ENCODE measurements at places on chromosomes 4 and X.

DNA sequence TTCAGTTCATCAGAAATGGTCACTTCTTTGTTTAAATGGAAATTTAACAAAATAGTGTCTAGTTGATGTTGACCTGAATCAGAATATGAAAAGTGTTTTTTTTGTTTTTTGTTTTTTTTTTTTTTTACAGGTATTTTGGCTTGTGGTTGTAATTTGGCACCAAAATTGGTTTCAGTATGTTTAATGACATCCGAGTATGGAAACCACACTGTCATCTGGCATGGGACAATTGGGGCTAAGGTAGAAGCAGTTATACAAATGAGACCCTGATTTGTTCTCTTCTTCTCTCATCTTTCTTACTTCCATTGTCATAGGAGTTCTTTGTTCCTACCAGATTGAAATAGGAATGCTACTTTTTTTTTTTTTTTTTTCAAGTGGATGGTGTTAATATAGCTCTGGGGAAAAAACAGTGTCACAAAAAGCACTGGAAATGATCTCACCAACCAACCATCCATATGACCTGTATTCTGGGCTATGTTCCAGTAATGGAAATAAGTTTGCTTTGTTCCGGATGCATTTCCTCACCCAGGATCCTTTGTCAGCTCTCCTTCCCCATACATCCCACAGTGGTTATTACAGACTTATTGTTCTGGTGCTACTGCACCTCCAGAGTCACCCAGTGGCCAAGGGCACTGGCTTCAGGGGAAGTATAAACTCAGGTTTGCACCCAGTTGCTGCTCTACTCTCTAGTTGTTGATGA lies 95.8 kb downstream of the ATXN3L start:
- DNase-seq, result no peak

DNA sequence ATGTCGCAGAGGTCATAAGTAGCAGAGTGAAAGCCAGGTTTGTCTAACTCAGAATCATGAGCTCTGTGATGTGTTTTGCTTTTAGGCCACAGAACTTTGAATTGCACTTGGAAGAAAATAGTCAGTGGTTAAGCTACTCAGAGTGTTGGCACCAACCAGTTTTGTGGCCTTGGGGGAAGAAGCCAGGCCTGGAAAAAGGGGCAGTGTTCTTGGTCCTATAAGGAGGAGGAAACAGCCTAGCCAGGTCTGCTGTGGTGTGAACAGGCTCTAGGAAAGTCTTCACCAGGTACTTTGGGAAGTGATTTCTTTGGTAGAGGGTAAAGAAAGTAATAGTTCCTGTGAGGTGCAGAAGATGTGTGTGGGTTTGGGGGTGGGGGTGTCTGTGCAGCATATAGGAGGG lies 49.2 kb downstream of the FHIP1A start:
- DNase-seq, result no peak

GRCh38 chr4:101993842-101994775 lies 203.6 kb downstream of the BANK1 start:
- DNase-seq, result no peak

DNA sequence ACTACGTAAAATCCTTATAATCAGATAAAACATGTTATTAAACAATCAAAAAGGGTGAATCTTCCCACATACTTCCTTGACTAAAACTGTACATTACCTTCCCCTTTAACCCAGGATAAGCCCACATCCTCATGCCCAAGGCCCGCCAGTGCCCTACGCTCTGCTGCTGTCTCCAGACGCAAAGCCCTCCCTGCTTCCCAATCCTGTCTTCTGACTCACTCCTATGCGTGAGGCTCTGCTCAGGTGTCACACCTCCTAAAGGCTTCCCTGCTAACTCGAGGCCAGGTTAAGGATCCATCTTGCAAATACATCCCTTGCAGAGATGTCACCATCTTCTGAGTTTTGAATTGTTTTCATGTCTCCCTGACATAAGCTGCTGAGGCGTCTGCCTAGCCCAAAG lies 61.6 kb downstream of the STX18 start:
- DNase-seq, result no peak

- no peak for DNase-seq
Measured at GRCh38 chrX:153780678-153781427, at the start of gene SRPK3. Gene SRPK3 (plus strand): TSS chrX:153781041. CDS start chrX:153781087, 46 bp downstream.

DNA sequence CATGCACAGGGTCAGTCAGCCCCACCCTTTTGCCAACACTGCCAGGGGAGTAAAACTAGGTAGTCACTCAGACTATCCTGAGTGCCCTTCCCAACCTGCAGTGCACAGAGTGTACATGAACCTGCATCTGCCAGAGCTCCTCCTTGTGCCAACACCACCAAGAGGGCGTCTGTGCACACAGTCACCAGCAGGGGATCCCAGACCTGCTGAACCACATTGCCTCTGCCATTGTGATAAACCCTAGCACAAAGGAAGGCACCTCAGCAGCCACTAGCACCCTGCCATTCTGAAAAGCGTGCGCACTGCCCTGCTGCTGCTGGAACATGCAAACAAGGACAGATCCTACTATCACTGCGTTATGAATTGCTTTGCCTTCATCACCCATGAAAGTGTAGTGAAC lies 247.8 kb upstream of the POU3F4 start:
- DNase-seq, result no peak

DNA sequence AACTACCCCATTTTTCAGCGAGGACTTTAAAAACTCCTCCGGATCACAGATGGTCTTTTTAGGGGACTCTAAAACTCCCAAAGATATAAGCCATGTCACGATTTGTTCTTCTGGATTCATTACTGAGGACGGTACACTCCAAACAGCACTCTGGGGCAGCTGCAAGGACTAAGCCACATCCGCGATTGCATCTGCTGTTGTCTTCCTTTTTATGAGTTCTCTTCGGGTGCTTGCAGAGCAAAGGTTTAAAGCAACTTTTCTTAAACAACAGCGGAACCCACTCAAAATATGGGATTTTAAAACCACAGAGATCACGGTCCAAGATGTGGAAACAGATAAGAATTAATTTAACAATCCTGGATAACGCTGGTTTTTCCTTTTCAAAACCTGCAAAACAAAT lies at the start of gene ARHGEF6:
ARHGEF6 (minus strand) TSS at position 170 of the 400 bp plus-strand sequence; CDS start at position 120, 50 bp downstream.
- no peak for DNase-seq

GRCh38 chrX:24243188-24243587 lies 70.7 kb downstream of the SUPT20HL2 start:
- no peak for DNase-seq

DNA sequence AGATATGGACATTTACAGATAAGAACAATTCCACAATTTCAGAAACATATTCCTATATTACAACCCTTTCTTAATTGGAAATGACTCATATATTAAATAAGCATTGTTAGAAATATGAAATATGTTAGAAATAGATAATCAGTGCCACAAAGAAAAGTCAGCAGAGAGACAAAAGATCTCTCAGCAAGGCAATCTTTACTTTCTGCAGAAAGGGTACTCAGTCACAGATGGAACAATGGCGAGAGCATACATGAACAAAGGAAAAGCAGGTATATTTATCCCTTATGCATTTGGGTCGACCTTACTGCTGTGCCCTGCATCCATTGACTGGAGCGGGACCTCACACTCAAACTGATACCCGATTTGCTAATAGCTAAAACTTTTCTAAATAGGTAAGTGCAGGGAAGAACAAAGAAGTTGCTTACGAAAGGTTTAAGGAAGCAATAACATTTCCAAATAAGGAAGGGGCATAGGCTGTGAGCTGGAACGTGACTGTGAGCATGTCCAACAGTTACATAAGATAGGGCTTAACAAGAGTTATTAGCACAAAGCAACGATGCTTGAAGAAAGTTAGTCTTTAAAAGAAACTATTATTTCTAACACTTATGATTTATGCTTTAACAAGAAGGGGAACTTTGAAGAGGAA lies 40.8 kb downstream of the MGARP start:
- DNase-seq, result no peak

GRCh38 chr4:22911285-22911684 lies 218.5 kb downstream of the GBA3 start:
- no peak for DNase-seq

- no peak for DNase-seq
Measured at GRCh38 chr4:8459867-8460445, 19.4 kb downstream of the TRMT44 start.

DNA sequence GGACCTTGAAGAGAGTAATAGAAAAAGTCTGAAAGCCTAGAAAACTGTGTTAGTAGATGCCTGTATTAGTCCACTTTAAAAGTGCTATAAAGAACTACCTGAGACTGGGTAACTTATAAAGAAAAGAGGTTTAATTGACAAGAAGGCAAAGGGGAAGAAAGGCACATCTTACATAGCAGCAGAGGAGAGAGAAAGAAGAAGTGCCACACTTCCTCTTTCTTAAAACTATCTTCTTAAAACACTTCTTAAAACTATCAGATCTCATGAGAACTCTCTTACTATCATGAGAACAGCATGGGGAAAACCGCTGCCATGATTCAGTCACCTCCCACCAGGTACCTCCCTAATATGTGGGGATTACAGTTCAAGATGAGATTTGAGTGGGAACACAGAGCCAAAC lies 18.8 kb upstream of the COL25A1 start:
- DNase-seq, result no peak

DNA sequence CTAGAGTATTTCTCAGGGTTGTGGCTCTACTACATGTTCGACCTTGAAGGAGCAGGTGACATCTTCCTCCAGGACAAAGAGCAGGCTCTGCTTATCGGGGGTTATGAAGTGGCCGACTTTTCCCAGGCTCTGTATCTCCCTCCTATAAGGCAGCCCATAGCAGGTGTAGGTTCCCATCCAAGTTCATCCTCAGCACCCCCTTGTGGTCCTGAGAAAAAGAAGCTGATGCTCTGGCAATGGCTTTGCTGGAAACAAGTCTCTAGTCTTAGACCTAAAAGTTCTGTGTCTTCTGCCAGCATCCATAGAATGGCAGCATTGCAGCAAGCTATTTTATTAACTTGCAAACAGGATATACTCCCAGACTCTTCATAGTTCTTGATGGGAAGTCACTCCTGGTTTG lies 836.6 kb upstream of the PRKX start:
- DNase-seq, result no peak

GRCh38 chr4:153638011-153638410 lies 46.1 kb upstream of the TLR2 start:
- no peak for DNase-seq

- DNase-seq, result no peak
Measured at GRCh38 chr4:180028682-180029081, 2214.5 kb upstream of the TENM3 start.

DNA sequence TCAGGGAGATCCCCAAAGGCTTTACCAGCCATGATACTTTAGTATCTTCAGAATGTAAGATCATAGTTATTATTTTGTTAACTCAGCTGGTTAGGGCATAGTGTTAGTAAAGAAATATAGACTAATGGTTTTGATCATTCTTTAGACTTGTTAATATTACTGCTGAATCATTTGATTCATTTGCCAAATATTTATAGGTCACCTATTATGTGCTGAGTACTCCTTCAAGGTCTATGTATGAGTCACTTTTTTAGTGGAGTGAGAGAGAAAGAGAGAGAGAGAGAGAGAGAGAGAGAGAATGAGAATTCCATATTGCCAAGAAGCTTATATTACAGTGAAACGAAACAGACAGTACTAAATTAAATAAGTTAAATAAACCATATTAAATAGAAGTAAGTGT lies 110.3 kb downstream of the UBE2NL start:
- DNase-seq, result no peak

- no peak for DNase-seq
Measured at GRCh38 chr4:149784018-149784417, 31.6 kb downstream of the IQCM start.

DNA sequence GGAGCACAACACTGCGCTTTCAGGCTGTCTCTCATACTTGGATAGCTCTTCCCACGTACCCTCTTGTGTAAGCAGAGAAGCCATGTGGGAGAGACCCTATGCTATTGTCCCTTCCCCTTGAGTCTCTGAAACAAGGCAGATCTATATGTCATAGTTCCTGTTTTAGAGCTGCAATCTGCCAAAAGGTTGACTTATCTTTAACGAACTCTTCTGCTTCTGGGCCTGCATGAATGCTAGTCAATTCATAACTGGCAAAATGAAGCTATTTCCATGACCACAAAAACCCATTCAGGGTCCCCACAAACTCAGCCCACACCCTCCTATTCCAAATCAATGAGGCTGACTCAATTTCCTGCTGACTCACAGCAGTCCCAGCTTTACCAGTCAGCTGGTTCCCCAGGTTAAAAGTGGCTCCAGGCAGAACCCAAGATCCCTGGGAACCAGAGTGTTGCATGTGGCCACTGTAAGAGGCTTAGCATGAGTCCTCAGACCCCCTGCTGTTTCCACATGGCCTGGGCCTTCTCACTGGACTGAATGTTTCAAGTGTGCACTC lies 25.3 kb upstream of the SOD3 start:
- DNase-seq, result no peak

- DNase-seq, result no peak
Measured at GRCh38 chrX:108344216-108344615, 94.0 kb downstream of the COL4A6 start.

DNA sequence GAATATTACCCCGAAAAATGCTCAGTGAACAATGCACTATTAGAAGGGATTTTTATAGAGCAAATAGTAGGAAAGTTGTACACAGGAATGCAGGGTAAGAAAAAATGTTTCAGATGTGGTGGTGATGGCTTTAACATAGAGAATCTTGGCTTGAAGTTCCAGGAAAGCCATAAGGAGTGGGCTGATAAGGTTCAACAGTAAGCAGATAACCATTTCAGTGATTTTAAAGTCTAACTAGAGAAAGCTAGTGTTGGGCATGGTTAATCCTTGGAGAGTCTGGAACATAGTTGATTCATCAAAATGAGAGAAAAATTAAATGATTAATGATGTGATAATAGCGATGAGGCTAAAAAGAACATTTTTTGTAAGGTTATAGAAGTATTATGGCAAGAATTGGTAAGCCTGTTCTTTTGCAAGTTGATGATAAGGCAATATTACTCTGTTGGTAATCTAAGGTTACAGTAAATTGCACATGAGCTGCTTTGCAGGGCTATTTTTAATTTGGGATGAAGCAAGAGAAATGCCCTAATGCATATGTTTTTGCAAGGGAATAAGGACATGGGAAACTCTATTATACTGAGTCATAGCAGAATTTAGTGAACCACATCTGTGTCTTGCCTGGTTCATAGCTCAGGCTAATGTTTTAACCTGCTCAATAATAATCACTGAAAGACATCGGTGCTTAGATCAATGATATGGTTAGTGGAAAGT lies 44.3 kb downstream of the GALNTL6 start:
- no peak for DNase-seq

- DNase-seq, result no peak
Measured at GRCh38 chrX:153299855-153300254, 21.7 kb downstream of the PNMA6F start.

DNA sequence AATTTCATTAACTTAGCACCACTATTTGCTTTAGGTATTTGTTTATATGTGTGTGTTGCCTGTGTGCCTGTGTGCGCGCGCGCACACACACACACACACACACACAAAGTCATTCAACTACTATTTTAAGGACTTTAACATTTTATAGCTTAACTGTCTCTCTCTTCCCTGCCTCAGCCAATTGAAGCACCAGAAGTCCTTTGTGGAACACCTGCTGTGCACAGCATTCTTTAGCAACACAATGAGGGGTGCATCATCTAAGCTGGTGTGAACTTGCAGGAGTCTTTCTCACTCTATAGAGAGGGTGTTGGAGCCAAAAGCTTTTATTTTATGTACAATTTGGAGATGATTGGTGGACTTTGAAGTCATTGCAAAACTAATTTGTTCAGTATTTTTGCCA lies 31.3 kb downstream of the SLIT2 start:
- DNase-seq, result no peak

GRCh38 chrX:50000937-50001542 lies 78.6 kb downstream of the CLCN5 start:
- DNase-seq, result no peak
